ENCODE measurements at places on chromosomes 5 and 9. TPM values are rescaled to one million over a fixed set of nuclear protein-coding genes. Genes with fewer than 3 reads are reported as not detected.

The FOXD4L4 gene
- total RNA-seq, result 0.16 TPM

The C5orf52 gene
- not detected for total RNA-seq

The GLRA1 gene
- 0.21 TPM for total RNA-seq

The TAL2 gene
- total RNA-seq, result 7.4 TPM

The PHYKPL gene
- total RNA-seq, result 53.9 TPM

The BRD3 gene
- 77.6 TPM for total RNA-seq

The FOXI1 gene
- not detected for total RNA-seq

The CNTFR gene
- 115 TPM for total RNA-seq

The PCDH1 gene
- total RNA-seq, result 17.3 TPM

The ZNF462 gene
- 195 TPM for total RNA-seq

The PCDHB10 gene
- 5.5 TPM for total RNA-seq

The ADAMTS12 gene
- 10.8 TPM for total RNA-seq

The FOXD4L5 gene
- total RNA-seq, result 0.34 TPM

The IFNB1 gene
- total RNA-seq, result not detected

The SARDH gene
- total RNA-seq, result 4.5 TPM

The PCDHA5 gene
- 1.3 TPM for total RNA-seq

The SPDL1 gene
- 53.3 TPM for total RNA-seq

The PCDH12 gene
- 0.25 TPM for total RNA-seq

Measured in neural crest cell (in vitro differentiated cells).